ENCODE measurements at places on chromosomes 11 and 22. TPM values are rescaled to one million over a fixed set of nuclear protein-coding genes. Genes with fewer than 3 reads are reported as not detected.

FAM180B gene
- 1.7 TPM for polyA plus RNA-seq

ELMOD1 gene
- 77.6 TPM for polyA plus RNA-seq

PATE4 gene
- polyA plus RNA-seq, result 0.27 TPM

LBHD1 gene
- polyA plus RNA-seq, result 7.5 TPM

HTR3B gene
- polyA plus RNA-seq, result 0.86 TPM

C11orf87 gene
- polyA plus RNA-seq, result 34.0 TPM

MMP13 gene
- polyA plus RNA-seq, result 0.08 TPM

CAVIN3 gene
- 14.3 TPM for polyA plus RNA-seq

ESAM gene
- 38.2 TPM for polyA plus RNA-seq

SAAL1 gene
- 30.5 TPM for polyA plus RNA-seq

OR5A1 gene
- polyA plus RNA-seq, result not detected

SHANK2 gene
- polyA plus RNA-seq, result 36.4 TPM

KCTD14 gene
- 3.2 TPM for polyA plus RNA-seq

PATL1 gene
- polyA plus RNA-seq, result 30.4 TPM

KIAA1671 gene
- polyA plus RNA-seq, result 21.7 TPM

PAMR1 gene
- 16.0 TPM for polyA plus RNA-seq

CABP2 gene
- polyA plus RNA-seq, result not detected

WEE1 gene
- 34.7 TPM for polyA plus RNA-seq

KRTAP5-9 gene
- polyA plus RNA-seq, result 0.71 TPM

MPPED2 gene
- 72.2 TPM for polyA plus RNA-seq

VSIG10L2 gene
- polyA plus RNA-seq, result 0.09 TPM

ADAMTS15 gene
- polyA plus RNA-seq, result 13.5 TPM

CHORDC1 gene
- polyA plus RNA-seq, result 52.7 TPM

SSTR3 gene
- polyA plus RNA-seq, result 2.3 TPM

SHANK3 gene
- polyA plus RNA-seq, result 38.5 TPM

SLC22A8 gene
- 44.7 TPM for polyA plus RNA-seq

OR8H1 gene
- not detected for polyA plus RNA-seq

SEC14L6 gene
- 2.6 TPM for polyA plus RNA-seq

NFAM1 gene
- polyA plus RNA-seq, result 2.5 TPM

TRIM49D1 gene
- not detected for polyA plus RNA-seq

SCN4B gene
- polyA plus RNA-seq, result 31.2 TPM

TEX54 gene
- not detected for polyA plus RNA-seq

VPREB1 gene
- polyA plus RNA-seq, result not detected

RSF1 gene
- polyA plus RNA-seq, result 37.7 TPM

RFPL3 gene
- polyA plus RNA-seq, result 0.38 TPM

TIMP3 gene
- 231 TPM for polyA plus RNA-seq

OR8G5 gene
- polyA plus RNA-seq, result not detected

NXPE4 gene
- polyA plus RNA-seq, result not detected

HEPHL1 gene
- polyA plus RNA-seq, result not detected

SCGB1C1 gene
- not detected for polyA plus RNA-seq

IL18 gene
- polyA plus RNA-seq, result 5.8 TPM

RAB3IL1 gene
- 14.7 TPM for polyA plus RNA-seq

CAPN5 gene
- 42.6 TPM for polyA plus RNA-seq

ST14 gene
- 2.8 TPM for polyA plus RNA-seq

KCNQ1 gene
- 3.0 TPM for polyA plus RNA-seq

FAM118A gene
- polyA plus RNA-seq, result 56.6 TPM

APOBEC3G gene
- 3.2 TPM for polyA plus RNA-seq

TRMU gene
- 58.2 TPM for polyA plus RNA-seq

OR56A1 gene
- not detected for polyA plus RNA-seq

PNPLA3 gene
- polyA plus RNA-seq, result 12.1 TPM

SAA4 gene
- polyA plus RNA-seq, result not detected

APOA5 gene
- not detected for polyA plus RNA-seq

XKR3 gene
- not detected for polyA plus RNA-seq
